GM03348 (cell line): ENCODE measurements at places on chromosomes 3 and 15.
A peak's percentile ranks its signal among the peaks of the same experiment; 100 is the strongest.

GRCh38 chr3:64691051-64691450 is 3.3 kb upstream of the ADAMTS9 start:
- DNase-seq: no peak

GRCh38 chr15:63288778-63289378 is 11.5 kb downstream of the APH1B start:
- DNase-seq: peak; percentile 67

- no peak for DNase-seq
Observed at GRCh38 chr15:78110096-78110495, 17.7 kb downstream of the SH2D7 start.

DNA sequence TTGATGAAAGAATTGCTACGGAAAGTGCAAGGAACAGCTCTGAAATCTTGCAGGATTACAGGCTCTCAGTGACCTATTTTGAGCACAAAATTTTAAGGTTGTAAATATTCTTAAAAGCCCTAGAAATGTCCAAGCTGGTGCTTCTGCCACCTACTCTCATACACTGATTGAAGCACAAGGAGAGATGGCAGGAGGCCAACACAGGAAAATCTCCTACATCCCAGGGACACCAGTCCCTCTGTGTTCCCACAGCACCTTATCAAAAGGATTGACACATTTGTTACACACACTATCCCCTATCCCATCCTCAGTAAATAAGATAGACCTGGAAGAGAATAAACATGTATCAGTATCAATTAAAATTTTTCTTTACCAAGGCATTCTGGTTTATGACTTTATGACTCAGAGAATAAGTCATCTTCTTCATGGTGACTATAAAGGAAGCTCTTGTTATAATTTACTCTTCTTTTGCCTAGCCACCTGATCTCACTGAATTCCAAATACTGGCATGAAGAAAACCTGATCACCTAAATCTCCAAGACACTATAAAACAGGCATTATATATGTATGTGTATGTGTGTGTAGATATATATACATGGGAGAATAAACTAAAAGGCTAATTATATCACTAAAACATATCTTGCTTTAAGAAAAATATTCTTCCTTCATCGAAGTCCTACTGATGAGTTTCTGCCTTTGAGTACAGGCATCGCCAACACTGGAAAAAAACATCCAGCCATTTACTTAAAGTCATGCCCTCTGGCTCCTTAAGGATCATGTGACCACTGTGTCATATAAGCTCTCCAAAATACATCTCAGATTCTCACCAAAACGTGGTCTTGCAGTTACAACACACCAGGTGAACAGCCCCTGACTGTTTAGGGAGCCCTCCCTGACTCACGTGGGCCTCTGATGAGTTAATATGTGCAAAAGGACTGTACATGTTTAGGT is 208.1 kb upstream of the NR2F2 start:
- peak; percentile 19 for DNase-seq

DNA sequence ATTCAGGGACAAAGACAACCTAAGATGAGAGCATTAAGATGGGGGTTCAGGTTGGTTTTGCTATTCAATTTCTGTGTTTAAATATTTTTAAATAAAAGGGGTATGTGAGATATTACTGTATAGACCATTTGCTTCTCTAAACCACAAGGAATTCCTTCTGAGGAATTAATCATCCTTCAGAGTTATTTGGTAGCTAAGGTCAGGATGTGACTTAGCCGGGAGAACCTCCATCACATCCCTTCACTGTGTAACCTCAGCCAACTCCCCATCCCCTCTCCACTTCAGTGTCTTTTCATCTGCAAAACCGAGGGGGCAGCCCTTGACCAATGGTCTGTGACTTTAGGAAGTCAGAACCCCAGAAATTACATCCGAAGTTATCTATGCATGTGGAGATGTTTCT is 48.7 kb upstream of the SKOR1 start:
- DNase-seq: peak; percentile 33

- DNase-seq: peak; percentile 87
Observed at GRCh38 chr3:53109891-53110771, 20.1 kb downstream of the RFT1 start.

DNA sequence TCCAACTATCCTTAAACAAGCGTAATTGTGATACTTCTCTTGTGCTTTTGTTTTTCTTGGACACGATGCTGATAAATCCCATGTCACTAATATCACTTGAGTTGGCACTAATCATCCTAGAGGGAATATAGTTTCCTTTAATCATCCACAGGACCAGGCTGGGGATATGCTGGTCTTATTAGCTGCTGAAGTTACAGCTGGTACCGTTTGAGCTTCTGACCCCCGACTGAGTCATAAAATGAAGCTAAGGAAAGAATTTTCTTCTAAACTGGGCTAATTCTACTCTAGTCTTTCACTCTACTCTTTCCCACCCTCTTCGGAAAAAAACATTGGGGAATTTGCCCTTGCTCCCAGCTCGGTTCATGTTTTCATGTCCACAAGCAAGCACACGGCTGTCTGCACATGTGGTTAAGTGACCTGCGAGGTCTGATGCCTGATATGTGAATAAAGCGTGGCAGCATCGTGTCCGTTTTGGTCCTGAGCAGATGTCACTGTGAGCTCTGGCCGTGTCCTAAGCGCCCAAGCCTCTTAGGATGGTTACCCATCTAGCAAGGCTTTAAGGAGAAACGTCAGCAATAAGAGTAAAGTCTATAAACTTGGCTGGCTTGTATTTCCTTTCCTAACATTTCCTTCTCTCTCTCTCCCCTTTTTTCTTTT is 223.7 kb downstream of the ITPR1 start:
- peak; percentile 75 for DNase-seq

- DNase-seq: peak; percentile 7
Observed at GRCh38 chr3:189530822-189531221, 100.4 kb upstream of the TP63 start.

- DNase-seq: no peak
Observed at GRCh38 chr3:195873971-195874370, 34.4 kb downstream of the TNK2 start.

- no peak for DNase-seq
Observed at GRCh38 chr3:190227064-190227463, 95.2 kb downstream of the CLDN1 start.

GRCh38 chr15:68654786-68655560 is 76.2 kb downstream of the CORO2B start:
- DNase-seq: no peak

DNA sequence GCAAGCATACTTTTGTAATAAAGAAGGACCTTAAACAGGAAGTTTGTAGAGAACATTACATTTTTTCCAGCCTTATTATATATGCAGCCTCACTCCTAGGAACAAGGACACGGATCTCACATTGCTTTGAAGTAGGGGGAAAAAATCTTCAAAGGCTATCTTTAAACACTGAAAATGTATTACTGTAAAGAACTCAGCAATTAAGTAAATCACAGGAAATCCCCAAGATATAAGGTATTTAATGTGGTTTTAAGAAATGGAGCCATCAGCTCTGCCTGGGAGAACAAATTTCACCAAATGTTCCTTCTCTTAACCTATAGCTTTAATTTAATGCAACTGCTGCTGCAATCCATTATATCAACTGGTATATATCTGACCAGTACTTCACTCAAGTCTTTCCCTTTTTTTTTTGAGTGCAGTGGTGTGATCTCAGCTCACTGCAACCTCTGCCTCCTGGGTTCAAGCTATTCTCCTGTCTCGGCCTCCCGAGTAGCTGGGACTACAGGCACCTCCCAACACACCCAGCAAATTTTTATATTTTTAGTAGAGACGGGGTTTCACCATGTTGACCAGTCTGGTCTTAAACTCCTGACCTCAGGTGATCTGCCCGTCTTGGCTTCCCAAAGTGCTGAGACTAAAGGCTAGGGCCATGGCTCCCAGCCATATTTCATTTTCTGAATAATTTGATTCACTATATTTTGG is 2.8 kb downstream of the BTLA start:
- DNase-seq: no peak

GRCh38 chr3:12353796-12354525 is 65.1 kb downstream of the PPARG start:
- no peak for DNase-seq

- DNase-seq: no peak
Observed at GRCh38 chr15:40769274-40770146, at the start of gene C15orf62. Gene C15orf62, plus strand, starts transcription at chr15:40769980. Its CDS starts 516 bp downstream, at chr15:40770496.

GRCh38 chr15:71230303-71230702 is 115.0 kb downstream of the THSD4 start:
- no peak for DNase-seq

GRCh38 chr15:96359616-96360521 is 29.4 kb downstream of the NR2F2 start:
- DNase-seq: no peak

GRCh38 chr15:64635499-64636495 is 139.6 kb downstream of the RBPMS2 start:
- DNase-seq: peak; percentile 53

DNA sequence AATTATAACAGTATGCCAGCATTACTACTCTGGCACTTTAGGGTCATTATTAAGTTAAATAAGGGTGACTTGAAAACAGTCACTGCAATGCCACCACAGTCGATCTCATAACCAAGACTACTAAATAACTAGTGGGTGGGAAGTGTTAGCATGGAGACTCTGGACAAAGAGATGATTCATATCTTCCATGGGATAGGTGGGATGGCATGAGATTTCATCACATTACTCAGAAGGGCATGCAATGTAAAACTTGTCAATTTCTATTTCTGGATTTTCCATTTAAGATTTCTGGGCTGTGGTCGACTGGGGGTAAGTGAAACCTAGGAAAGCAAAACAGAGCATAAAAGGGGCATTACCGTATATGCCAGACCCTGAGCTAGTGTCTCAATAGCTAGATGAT is 538.9 kb upstream of the GRM7 start:
- no peak for DNase-seq

- DNase-seq: no peak
Observed at GRCh38 chr15:69736161-69736560, 283.5 kb downstream of the RPLP1 start.

- DNase-seq: no peak
Observed at GRCh38 chr3:36761779-36762178, 2.6 kb downstream of the DCLK3 start.

GRCh38 chr15:84715441-84716035 is 401 bp downstream of the SEC11A start:
- peak; percentile 25 for DNase-seq

DNA sequence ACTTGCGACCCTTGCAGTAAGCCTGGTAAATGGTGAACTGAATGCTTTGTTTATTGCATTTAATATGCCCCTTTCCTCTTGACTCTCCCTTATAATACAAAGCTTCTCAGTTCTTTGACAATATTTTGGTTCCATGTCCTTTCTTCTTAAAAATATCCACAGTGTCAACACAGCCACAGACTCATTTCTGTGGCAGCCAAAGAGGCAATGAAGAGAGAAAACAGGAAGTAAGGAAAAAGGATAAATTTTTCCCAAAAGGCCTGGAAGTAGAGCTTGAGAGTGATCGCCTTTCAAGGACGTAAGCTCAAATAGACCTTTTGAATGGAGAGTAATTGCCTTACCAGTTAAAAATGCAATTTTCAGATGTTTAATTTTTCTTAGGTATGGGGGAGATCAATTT is 59.4 kb downstream of the PEX5L start:
- no peak for DNase-seq

GRCh38 chr3:151428386-151428785 is 32.5 kb downstream of the IGSF10 start:
- DNase-seq: no peak

DNA sequence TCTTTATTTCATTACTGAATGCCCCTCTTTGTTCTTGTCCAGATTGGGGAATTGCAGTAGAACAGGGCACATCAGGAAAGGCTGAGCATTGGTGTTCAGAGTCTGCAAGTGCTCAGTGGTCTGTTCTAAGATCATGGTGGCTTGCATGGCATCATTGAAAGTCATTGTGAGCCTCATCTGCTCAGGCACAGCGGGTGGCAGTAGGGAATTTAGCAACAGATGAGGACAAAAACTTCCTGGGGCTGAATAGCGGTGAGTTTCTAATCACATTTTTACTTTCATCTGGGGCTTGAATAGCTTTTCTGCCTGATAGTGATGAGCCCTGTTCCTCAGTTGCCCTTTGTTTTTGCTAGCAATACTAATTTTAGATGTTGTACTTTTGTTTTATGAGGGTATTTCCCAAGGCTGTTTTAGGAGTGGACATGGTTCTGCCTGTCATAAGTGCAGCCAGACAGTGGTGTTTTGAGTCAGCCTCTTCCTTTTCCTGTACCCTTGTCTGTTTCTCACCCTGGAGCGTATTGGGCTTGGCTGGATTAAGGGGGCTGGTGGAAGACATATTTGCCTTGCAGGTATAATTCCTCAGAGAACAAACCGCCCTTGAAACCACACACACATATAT is 127.2 kb upstream of the IL12A start:
- no peak for DNase-seq

GRCh38 chr15:26438316-26438715 is 334.6 kb downstream of the GABRB3 start:
- DNase-seq: no peak

DNA sequence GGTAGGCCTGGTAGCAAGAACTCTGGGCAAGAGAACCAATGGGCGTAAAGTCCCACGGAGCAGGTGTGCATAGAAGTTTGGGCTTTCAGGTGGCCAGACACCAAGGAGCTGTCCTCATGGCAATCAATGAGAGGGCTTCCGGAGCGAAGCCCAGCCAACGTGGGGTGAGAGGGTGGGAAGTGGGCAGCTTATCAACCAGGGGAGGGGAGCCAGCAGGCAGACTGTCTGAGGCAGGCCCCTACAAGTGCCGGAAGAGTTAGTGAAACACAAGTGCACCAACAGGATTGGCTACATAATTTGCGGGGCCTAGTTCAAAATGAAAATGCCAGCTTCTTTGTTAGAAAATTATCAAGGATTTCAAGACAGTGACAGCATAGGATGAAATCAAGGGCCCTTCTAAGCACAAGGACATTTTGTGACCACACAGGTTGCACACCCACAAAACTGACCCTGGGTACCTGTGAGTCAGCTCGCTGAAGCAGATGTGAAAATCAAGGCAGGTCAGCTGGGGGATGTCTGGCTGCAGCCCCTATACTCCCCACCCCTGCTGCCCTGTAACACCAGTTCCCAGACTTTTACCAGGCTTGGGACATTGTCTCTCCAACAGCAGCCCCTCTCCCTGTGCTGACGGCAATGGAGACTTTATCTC is 102.1 kb upstream of the ETV5 start:
- no peak for DNase-seq

DNA sequence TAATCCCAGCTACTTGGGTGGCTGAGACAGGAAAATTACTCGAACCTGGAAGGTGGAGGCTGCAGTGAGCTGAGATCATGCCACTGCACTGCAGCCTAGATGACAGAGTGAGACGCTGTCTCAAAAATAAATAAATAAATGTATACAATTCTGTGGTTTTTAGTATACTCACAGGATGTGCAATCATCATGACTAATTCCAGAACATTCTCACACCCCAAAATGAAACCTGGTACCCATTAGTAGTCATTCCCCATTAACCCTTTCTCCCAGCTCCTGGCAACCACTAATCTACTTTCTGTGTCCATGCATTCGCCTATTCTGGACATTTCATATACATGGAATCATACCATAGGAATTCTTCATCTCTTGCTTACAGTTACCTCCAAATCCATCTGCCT is 44.5 kb downstream of the LRRFIP2 start:
- no peak for DNase-seq

DNA sequence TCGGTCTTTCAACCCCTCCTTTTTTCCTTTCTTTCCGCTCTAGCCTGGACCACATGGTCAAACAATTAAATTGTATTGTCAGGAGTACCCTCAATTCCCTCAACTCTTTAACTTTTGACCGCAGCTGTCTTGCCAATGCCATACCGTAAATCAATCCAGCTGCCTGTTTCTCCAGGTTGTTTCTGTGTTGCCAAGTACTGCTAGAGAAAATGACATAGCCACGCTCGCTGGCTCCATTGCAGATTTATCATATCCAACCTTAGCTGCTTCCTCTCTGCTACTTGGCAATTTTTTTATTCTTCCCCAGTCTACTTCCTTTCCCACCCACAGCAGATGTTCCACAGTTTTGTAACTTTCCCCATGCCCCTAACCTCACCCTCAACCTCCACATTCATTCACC is 60.0 kb downstream of the ZNF385D start:
- no peak for DNase-seq
